Peyer's patch (tissue), 4 donors: ENCODE measurements at places on chromosomes 1 and 21. TPM values are rescaled to one million over a fixed set of nuclear protein-coding genes. Genes with fewer than 3 reads are reported as not detected.

Gene IBA57
- 11.8 TPM for total RNA-seq

Gene VASH2
- total RNA-seq, result 0.85 TPM

Gene TEKT2
- total RNA-seq, result not detected

Gene TFF3
- total RNA-seq, result 1,063 TPM

GRCh38 chr1:219041818-219042217, 131.9 kb upstream of the LYPLAL1 start:
- DNase-seq, result no peak

GRCh38 chr1:212457740-212458338, 25.1 kb downstream of the NENF start:
- no peak for DNase-seq

- no peak for DNase-seq
Observed at GRCh38 chr1:150383631-150384324, 19.8 kb downstream of the RPRD2 start.
